ENCODE measurements at places on chromosomes 5 and 9. TPM values are rescaled to one million over a fixed set of nuclear protein-coding genes. Genes with fewer than 3 reads are reported as not detected.

Gene ARL14EPL
- not detected for total RNA-seq

Gene ZFAND5
- total RNA-seq = 88.8 TPM

Gene DBN1
- 127 TPM for total RNA-seq

GRCh38 chr5:151964471-151964870 lies 39.8 kb upstream of the GLRA1 start:
- H3K4me3 ChIP-seq = no peak overlapping the region
- no peak for DNase-seq
- no peak overlapping the region for H3K27ac ChIP-seq
- peaks cover 72% of the 10 kb centered on the region for H3K27me3 ChIP-seq

DNA sequence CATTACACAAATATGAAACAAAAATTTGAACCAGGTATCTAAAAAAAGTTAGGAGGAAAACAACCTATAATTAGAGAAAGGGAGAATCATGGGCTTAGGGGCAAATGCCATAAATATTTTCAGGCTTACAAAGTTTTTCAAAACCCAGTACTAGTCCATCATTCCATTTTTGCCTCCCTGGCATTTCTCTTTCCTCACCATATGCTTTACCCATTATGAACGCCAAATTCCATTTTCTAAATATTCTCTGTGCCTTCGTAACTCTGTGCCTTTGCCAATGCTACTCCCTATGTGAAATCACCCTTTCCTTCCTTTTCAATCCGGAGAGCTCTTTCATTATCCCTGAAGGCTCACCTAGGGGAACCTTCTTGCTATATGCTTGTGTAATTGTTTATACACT lies 434.1 kb downstream of the ZSWIM6 start:
- H3K4me1 ChIP-seq = no peaks in the 10 kb centered on the region
- DNase-seq = no peak
- H3K27me3 ChIP-seq = peaks cover 18% of the 10 kb centered on the region
- no peaks in the 10 kb centered on the region for H3K36me3 ChIP-seq

- H3K4me1 ChIP-seq = no peaks in the 10 kb centered on the region
- no peaks in the 10 kb centered on the region for H3K27me3 ChIP-seq
- no peak overlapping the region for H3K4me3 ChIP-seq
- DNase-seq = no peak
- H3K36me3 ChIP-seq = no peaks in the 10 kb centered on the region
- no peak overlapping the region for H3K27ac ChIP-seq
Measured at GRCh38 chr5:132050136-132050535, 10.3 kb upstream of the IL3 start.

- no peak overlapping the region for H3K4me3 ChIP-seq
- no peak for DNase-seq
- no peaks in the 10 kb centered on the region for H3K27me3 ChIP-seq
- no peaks in the 10 kb centered on the region for H3K4me1 ChIP-seq
- H3K36me3 ChIP-seq = peaks cover 7% of the 10 kb centered on the region
Measured at GRCh38 chr9:136916330-136917184, 28.0 kb downstream of the FBXW5 start.

- H3K36me3 ChIP-seq = no peaks in the 10 kb centered on the region
- H3K27ac ChIP-seq = peak overlapping the region; percentile 80
- peaks cover 24% of the 10 kb centered on the region for H3K4me1 ChIP-seq
- no peak overlapping the region for H3K4me3 ChIP-seq
Measured at GRCh38 chr9:113675475-113675941, 200.6 kb upstream of the ZNF618 start.

GRCh38 chr5:72428669-72429068 lies 78.5 kb downstream of the ZNF366 start:
- H3K27ac ChIP-seq = no peak overlapping the region
- H3K4me3 ChIP-seq = no peak overlapping the region
- DNase-seq = no peak
- no peaks in the 10 kb centered on the region for H3K4me1 ChIP-seq
- H3K27me3 ChIP-seq = no peaks in the 10 kb centered on the region

GRCh38 chr9:78438211-78438610 lies 141.3 kb downstream of the PSAT1 start:
- no peak overlapping the region for H3K4me3 ChIP-seq
- no peaks in the 10 kb centered on the region for H3K27me3 ChIP-seq
- no peaks in the 10 kb centered on the region for H3K4me1 ChIP-seq
- no peak overlapping the region for H3K27ac ChIP-seq
- H3K36me3 ChIP-seq = no peaks in the 10 kb centered on the region

DNA sequence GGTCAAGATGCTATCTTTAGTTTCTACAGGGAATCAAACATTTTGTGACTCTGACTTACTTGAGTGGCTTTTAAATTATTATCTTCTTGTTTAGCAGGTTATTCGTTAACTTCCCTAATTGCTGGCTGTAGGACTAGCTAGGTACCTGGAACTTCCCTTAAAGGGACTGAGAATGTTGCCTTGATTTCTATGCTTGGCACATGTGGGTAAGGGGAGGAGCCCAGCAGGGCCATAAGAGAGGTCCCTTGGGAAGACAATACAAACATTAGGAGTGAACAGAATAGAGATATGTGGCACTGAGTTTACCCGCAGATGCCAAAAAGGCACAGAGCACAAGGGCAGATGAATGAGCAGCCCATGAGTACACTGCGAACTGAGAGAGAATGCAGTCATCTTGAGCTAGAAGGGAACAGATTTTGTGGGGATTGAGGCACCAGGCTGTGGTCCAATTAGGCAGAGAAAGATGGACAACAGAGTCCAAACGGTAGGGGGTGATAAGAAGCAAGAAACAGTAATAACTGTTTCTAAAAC lies 9.8 kb downstream of the CKMT2 start:
- DNase-seq = no peak
- H3K27me3 ChIP-seq = no peaks in the 10 kb centered on the region
- no peak overlapping the region for H3K27ac ChIP-seq
- H3K4me1 ChIP-seq = peaks cover 15% of the 10 kb centered on the region
- no peaks in the 10 kb centered on the region for H3K36me3 ChIP-seq

Measured in PC-3 (cell line).